ENCODE measurements at places on chromosomes 6 and 20.

DNA sequence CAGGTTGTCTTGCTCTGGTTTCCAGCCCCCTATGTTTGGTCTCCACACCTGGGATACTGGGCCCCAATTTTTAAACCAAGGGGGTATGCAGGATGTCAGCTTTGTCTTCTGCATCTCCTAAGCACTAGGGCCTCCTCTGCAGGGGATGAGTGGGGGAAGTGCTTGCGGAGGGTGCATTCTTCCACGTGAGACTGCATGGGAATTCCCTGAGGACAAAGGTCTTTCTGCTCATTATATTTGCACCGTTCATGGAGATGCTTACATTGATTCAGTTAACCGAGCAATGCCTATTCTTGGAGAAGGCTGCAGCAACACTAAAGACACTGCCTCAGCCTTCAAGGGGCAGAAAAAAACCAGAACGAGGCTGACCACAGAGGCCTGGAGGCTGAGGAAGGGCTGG, 45.4 kb downstream of the RAB44 start:
- DNase-seq, result no peak

GRCh38 chr20:49796600-49797343, 15.9 kb upstream of the SLC9A8 start:
- no peak for DNase-seq

- no peak for DNase-seq
Measured at GRCh38 chr6:32840604-32841246, 2.2 kb upstream of the TAP2 start.

DNA sequence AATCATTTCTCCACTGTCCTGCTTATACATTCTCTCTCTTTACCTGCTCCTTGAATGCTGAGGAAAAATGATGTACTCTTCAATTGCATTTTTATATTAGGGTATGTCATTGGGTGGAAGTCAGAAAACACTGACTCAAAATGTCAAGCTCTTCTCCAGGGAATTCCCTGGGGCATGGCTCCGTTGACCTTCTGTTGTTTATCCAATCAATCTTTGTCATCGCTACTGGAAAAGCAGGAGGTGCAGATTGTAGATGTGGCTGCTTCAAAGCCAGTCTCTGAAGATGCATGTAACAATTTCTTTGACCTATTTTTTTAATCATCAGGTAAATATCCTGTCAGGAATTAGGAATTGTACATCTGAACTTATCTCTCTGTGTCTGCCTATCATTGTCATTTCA, 63.9 kb upstream of the TENT5A start:
- DNase-seq, result no peak
